Left ventricle myocardium inferior (tissue), 1 donor: ENCODE measurements at places on chromosomes 1 and 21.

DNA sequence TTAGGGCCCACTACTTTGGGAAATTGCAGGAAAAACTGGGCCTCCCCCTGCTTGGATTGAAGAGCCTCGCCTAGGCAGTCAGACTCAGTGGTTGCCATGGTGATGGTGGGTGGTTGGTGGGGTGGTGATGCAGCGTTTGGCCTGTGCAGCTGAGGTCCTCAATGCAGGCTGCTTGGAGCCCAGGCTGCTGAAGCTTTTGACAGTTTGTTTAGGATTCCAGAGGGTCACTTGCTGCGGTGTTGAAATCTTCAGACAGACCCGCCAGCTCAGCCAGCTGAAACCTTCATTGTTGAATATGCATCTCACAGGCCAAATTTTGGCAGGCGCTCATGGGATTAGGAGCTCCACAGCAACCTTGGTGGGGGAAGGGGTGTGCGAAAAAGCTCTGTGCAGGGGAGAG is 67.9 kb downstream of the CACNA1E start:
- no peak for DNase-seq

DNA sequence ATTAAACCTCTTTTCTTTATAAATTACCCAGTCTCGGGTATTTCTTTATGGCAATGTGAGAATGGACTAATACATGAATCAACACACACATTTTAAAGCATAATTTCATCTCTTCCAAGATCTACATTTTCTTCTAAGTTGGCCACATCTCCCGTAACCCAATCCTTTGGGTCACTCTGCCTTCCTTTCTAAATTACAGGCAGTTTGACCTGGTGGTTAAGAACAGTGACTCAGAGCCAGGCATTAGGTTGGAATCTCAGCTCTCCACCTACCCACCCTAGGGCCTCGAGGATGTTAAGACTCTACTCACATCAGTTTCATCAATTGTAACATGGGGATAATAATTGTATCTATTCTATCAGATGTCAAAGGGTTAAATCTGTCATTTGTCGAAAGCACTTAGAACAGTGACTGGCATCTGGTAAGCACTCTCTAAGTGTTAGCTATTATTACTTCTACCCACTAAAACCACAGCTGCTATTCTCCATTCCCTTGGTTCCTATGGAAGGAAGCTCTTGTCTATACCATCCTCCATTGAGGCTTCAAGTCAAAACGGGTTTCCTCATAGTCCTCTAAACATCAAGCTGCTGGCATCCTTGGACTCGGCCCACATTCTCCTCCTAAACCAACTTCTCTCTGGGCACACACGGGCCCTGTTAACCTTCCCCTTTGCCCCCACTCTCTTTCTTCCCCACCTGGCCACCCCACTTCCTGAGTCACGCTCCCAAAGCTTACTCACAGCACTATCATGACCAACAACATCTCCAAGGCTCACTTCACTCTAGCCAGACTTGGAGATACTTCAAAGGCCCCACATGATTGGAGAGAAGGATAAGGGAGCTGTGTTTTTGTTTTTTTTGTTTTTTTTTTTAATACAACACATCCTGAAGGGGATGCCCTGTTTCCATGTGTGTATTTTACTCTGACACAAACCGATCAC is 116.9 kb downstream of the TGFBR3 start:
- no peak for DNase-seq

DNA sequence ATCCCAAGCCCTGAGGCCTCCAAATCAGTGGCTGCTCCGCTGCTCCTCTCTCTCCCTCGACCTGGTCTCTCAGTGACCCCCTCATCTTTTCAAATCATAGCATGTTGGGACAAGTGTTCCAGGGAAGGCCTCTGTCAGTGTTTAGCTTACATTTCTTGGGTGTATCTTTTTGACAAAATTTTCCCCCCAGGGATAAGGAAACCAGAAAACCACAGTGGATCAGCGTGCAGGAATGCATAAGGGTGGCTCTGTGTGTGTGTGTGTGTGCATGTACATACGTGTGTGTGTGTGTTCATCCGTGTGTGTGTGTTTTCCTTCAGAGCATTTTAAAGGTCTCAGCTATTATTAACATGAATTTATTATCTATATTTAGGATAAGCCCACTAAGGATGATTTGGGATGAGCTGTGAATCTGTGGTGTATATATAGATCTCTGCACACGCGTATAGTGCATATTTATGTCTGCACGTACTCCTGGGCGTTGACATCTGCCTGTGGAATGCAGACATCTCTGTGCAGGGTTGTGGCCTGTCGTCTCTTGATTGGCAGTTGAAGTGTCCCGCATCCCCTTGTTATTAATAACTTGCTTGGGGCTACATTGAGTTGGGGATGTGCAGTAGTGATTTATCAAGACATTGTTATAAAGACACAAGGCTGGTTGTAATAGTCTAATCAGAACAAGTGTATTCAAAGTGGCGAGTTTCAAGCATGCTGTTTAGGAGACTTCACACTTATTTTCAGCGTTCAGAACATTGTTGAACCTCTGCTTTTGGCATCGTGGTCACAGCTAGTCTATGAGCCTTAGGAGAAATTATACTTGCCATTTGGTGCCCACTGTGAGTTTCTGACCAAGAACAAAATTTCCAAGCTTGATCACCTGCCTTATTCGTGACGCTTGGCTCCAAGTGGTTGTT is 55.6 kb downstream of the GALNT2 start:
- DNase-seq = no peak

DNA sequence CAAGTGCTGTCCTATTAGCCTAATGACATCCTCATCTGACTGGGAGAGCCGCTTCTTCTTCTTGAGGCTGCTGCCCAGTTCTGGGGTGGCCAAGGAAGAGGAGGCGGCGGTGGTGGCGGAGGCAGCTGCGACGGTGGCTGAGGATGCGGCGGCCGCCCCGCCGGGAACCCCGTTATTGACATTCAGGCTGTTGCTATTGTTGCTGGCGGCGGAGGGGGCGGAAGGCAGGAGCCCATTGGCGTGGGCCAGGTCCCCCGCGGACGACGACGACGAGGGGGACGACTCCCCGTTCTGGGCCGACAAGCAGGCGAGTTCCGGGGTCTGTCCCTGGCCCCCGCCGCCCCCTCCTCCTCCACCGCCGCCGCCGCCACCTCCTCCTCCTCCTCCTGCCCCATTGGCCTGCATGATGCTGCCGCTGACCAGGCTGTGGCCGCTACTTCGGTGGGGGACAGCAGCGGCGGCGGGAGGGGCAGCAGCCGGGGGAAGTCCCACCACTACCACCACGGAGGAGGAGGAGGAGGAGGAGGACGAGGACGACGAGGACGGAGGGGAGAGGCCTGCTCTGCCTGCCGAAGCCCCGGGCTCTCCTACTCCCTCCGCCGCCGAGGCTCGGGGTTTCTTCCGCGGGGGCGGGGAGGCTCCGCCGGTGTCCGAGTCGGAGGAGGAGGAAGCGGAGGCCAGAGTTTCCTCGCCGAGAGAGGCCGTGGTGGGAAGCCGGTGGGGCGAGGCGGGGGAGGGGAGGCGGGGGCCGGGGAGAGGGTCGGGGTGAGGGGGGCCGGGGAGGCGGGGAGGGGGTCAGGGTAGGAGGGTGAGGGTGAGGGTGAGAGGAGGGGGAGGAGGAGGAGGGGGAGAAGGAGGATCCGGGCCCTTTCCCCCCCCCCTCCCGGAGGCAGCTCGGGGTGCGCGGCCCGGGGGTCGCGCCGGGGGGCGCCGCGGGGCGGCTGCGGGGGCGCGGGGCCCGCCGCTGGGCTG is 610 bp downstream of the WDR26 start:
- peak; percentile 40 for DNase-seq

DNA sequence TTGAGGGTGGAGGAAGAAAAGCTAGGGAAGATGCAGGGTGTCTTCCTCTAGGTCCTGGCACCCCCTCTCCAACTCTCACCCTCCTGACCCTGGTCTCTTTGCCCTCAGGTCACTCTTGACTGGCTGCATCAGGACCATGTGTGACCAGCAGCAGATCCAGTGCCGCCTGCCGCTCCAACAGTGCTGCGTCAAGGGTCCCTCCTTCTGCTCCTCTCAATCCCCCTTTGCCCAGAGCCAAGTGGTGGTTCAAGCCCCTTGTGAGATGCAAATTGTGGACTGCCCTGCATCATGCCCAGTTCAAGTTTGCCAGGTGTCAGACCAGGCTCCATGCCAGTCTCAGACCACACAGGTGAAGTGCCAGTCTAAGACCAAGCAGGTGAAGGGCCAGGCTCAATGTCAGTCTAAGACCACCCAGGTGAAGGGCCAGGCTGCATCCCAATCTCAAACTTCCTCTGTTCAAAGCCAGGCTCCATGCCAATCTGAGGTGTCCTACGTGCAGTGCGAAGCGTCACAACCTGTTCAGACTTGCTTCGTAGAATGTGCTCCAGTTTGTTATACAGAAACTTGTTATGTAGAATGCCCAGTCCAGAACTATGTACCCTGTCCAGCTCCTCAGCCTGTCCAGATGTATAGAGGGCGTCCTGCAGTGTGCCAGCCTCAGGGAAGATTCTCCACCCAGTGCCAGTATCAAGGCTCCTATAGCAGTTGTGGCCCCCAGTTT is 1.8 kb downstream of the KPRP start:
- no peak for DNase-seq

GRCh38 chr1:201886103-201886885 is 2.4 kb upstream of the SHISA4 start:
- no peak for DNase-seq

GRCh38 chr1:56922507-56922906 is 43.3 kb downstream of the C8B start:
- DNase-seq = no peak
